Breast epithelium (tissue), 4 donors: ENCODE measurements at places on chromosomes 4 and X.

- DNase-seq: no peak
Observed at GRCh38 chr4:157832596-157832995, 340.2 kb downstream of the GASK1B start.

DNA sequence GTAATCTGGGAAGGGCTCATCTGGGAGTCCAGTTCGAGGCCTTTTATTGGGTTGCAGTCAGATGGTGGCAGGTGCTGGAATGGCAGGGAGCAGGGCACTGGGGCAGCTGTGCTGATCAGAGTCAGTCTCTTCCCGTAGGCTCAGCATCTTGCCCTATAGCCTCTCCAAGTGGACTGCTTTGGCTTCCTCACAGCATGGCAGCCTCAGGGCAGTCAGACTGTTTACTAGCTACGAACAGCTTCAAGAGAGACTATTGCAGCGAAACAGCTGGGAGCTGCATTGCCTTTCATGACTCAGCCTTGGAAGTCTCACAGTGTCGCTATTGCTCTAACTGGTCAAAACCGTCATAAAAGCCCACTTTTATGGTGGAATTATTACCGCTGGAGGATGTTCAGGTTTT is 26.8 kb upstream of the DUSP21 start:
- no peak for DNase-seq

GRCh38 chr4:1014291-1015167 is 3.1 kb downstream of the FGFRL1 start:
- no peak for DNase-seq

DNA sequence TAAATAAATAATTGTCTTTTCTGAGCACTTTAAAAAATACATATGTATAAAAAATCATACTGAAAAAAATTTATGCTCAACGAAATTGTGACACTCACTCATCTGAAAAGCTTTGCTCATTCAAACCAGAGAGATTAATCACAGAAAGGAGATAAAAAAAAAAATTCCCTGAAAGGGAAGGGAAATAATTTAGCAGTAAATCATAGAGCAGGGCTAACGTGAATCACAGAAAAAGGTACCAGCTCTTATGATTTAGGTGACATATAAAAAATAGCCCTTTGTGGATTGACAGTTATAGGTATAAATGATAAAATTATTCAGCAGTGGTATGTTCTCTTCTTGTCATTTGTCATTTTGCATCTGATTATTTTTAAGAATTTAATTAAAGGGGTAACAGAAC is 552.7 kb upstream of the TENM3 start:
- DNase-seq: no peak

DNA sequence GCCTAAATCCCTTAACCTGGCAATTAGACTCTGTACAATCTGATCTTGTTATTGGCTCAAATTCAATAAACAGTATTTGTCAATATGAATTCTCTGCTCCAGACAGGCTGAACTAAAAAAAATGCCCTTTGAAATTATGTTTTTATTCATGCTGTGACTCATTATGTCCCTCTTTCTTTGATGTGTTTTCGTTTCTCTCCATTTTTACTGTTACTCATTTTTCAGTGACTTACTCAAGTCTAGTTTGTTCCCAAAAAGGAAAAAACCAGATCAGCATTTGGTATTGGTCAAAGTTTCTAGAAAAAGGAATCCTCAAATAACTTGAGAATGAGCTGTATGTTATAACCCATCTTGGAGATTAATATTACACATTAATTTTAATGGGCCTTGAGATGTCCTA is 40.4 kb downstream of the UNC5C start:
- DNase-seq: no peak

GRCh38 chr4:14262221-14262620 is 634.7 kb upstream of the BOD1L1 start:
- DNase-seq: no peak

GRCh38 chrX:12401252-12401651 is 263.0 kb downstream of the FRMPD4 start:
- no peak for DNase-seq

DNA sequence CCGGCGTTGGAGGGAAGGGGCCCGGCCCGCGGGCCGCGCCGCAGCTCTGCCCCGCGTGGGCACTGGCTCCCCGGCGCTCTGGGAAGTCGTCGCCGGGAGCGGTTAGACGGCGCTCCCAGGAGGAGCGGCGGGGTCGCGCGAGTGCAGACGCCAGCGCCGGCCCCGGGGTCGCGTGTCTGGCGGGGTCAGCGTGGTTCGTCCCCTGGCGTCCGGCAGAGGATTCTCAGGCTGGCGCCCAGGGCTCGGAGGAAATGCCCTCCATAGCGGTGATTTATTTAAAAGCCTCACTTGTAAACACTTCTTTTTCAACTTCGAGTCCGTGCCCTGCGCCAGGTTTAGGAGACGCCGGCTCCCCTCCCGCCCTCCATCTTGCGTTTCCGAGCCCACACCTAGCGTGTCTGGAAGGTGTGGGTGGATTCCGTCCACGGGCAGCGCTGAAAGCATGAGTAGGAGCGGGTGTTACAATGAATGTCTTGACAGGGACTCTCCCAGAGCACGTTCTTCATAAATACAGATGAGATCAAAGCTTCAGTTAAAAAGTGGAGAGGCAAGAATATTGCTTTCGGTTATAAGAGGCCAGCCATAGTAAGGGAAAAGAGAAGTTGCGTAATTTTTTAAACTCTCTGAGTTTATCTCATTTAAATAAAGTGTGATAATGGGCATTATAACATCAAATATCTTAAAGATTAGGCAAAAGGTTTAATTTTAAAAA is 692 bp downstream of the FAM241A start:
- peak; percentile 55 for DNase-seq

GRCh38 chrX:13219991-13220764 is 99.7 kb downstream of the ATXN3L start:
- DNase-seq: no peak

DNA sequence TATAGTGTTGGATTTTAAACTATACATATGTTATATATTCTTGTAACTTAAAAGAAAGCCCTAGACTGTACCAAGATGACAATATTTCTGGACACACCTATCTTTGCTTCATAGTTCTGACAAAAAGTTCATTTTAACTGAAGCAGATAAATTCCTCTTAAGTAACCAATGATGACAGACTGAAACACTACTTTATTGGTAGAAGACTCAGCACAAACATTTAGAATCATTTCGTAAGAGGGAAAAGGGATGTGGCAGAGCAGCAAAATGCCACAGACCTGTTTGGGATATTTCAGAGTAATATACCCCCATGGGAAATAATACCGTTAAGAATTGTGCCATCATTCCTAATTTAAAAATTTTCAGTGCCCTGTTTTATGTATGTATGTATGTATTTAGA is 56.2 kb downstream of the APOO start:
- no peak for DNase-seq

DNA sequence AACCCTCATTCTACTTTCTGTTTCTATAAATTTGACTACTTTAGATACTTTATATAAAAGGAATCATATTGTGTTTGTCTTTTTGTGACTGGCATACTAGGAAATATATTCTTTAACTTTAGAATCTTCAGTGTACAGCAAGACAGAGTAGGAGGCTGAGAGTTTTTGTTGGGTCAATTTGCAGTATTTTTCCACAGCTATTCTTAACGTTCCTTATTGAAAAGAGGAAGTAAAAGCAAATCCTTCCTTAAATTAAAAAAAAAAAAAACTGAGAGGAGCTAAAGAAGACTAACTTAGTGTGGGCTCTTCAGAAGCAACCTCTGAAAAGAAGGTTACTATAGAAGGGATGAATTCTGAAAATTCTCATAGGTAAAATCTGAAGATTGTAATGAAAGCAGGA is 1194.6 kb downstream of the ADGRL3 start:
- DNase-seq: no peak

DNA sequence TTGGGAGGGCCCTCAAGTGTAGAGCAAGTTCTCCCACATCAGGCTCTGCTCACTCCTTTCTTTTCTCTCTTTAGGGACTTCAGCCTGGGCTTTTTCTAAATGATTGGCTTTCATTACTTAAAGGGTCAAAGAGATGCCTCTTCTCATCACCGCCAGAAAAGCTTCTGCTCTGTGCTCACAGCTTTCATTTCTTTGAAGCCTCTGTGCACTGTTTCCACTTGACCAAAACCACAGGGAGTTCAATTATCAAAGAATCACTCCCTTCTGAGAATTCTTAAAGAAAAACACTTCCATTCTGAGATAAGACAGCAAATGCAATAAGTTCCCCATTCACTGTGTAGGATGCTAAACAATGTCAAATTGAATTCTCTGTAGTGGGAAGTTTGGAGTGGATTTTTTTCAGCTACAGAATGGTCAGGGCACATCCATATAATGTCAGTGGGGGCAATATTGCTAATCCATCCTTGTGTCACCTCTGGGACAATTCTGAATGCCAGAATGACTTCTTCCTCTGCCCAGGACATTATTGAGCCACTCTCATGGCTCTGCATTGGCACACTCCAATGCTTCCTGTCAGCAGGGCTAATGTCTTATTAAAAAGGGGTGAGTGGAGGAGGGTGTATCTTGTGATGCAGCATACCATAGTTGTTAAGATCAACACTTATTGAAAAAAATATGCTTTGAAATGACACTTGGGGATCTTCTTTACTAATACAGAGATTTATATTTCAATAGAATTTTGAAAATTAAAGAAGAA is 217.6 kb downstream of the SNCA start:
- DNase-seq: no peak

- DNase-seq: no peak
Observed at GRCh38 chrX:72230290-72230689, 8.5 kb downstream of the ERCC6L start.

- DNase-seq: no peak
Observed at GRCh38 chr4:152680988-152681603, 1.3 kb upstream of the TMEM154 start.

DNA sequence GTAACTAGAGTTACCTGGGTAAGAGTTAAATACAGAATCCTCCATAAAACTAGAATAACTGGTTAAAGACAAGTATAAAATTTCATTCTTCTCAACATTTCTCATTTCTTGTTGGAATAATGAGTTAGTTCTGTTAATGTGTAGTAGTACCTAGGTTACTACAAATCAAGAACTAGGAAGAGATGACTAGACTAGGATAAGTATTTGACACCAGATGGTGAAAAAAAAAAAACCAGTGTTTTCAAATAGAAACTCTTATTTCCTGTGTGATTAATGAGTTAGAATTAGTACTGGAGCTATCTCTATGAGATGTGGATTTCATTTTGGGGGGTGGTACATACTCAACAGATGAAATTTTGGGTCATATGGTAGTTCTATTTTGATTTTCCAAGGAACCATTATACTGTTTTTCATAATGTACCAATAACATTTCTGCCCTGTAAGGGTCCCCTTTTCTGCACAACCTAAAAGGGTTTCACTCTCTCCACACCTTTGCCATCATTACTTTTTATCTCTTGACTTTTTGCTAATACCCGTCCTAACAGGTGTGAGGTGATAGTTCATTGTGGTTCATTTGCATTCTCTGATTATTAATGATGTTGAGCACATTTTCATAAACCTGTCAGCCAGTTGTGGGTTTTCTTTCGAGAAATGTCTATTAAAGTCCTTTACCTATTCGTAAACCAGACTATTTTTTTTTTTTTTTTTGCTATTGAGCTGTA is 1.7 kb upstream of the VCX start:
- no peak for DNase-seq

GRCh38 chrX:15143050-15143824 is 126.6 kb downstream of the ASB9 start:
- DNase-seq: peak; percentile 51

- DNase-seq: no peak
Observed at GRCh38 chr4:78971326-78971725, 32.1 kb upstream of the PAQR3 start.

DNA sequence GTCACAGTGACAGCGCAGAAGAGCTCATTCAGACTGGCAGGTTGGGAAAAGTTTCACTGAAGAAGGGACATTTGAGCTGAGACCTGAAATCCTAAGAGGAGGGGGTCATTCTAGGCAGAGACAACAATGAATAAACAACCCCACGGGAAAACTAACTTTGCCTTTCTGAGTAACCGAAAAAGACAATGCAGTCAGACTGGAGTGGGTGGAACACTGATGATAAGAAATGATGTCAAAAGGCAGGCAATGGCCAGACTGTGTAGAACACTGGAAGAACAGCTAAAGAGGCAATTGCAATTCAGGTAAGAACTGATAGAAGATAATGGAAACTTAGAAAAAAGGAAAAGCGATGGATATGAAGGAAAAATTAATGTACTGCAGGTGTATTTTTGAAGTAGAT is 73.8 kb downstream of the CHIC2 start:
- no peak for DNase-seq

DNA sequence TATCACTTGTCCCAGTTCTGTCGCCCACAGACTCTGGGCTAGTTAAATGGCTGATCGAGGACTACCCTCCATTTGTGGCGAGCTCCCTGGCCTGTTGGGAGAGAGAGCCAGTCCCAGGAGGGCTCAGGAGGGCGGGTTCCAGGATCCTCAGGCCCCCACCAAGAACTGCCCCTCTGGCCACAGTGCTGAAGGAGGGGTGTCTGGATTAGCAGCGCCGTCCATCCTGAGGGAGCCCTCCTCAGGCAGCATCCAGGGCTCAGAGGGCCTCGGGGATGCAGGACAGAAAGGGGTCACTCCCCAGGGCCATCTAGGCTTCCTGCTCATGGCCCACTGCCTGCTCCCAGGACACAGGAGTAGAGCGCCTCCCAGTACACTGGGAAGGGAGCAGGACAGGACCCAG is 6.1 kb downstream of the PNMA5 start:
- DNase-seq: no peak

GRCh38 chrX:123298026-123298425 is 113.9 kb downstream of the GRIA3 start:
- no peak for DNase-seq

- no peak for DNase-seq
Observed at GRCh38 chr4:84171871-84172270, 327.2 kb downstream of the NKX6-1 start.

DNA sequence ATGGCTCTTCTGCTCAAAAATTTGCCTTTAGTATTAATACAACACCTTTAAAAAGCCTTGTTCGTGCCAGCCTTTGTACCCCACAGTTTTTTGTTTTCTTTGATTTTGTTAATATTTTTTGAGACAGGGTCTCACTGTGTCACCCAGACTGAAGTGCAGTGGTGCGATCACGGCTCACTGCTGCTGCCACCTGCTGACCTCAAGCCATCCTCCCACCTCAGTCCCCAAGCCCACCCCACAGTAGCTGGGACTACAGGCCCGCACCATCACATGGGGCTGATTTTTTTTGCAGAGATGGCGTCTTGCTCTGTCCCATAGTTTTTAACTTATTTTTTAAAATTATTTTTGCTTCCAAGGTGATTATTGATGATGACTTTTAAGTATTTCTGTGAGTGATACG is 134.0 kb downstream of the HTR2C start:
- no peak for DNase-seq

DNA sequence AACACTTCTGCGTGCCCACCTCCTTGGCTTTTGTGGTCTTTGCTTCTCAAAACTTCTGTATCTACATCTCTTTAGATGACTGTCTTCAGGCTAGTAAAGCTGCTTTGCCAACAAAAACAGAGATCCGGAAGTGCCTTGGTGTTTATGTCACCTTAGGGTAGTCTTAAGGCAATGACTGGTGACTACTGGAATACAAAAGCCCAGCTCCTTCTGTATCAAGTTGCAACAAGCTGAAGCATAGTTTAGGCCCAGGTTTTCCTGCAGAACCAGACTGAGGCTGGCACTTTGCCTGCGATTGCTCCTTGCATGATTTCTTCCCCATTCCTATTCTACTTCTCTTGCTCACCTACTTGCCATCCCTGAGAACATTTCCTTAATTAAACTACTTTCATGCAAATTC is 333.8 kb downstream of the DMD start:
- DNase-seq: peak; percentile 69

- no peak for DNase-seq
Observed at GRCh38 chr4:1243451-1244080, 5.4 kb downstream of the CTBP1 start.

GRCh38 chrX:14427614-14428013 is 101.7 kb upstream of the GLRA2 start:
- no peak for DNase-seq
